ENCODE measurements at places on chromosomes 1 and 21.

DNA sequence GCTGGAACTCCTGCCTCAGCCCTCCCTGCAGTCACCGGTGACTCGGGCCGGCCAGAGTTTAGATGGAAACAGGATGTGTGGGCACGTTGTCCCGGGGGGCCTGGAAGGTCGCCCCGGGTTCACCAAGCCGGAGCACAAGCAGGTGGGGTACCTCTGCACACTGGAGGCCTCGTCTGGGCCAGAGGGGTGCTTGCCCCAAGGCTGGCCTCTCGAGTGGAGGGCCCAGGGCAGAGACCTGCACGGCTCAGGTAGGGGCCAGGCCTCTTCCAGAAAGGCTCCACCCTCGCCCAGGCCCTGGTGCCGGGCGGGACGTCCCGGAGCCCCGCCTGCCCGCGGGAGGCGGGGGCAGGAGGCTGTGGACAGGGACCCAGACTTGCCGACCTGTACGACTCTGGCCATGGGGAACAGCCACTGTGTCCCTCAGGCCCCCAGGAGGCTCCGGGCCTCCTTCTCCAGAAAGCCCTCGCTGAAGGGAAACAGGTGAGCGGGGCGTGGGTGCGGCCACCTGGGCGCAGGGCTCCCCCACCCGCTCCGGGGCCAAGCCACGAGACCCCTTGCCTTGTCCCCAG is at the start of gene PLEKHN1:
PLEKHN1 (plus strand) TSS at position 348 of the 569 bp plus-strand sequence; CDS start at position 398, 50 bp downstream.
- no peak for DNase-seq

GRCh38 chr1:91036894-91037829 is 15.3 kb upstream of the ZNF644 start:
- DNase-seq: no peak

DNA sequence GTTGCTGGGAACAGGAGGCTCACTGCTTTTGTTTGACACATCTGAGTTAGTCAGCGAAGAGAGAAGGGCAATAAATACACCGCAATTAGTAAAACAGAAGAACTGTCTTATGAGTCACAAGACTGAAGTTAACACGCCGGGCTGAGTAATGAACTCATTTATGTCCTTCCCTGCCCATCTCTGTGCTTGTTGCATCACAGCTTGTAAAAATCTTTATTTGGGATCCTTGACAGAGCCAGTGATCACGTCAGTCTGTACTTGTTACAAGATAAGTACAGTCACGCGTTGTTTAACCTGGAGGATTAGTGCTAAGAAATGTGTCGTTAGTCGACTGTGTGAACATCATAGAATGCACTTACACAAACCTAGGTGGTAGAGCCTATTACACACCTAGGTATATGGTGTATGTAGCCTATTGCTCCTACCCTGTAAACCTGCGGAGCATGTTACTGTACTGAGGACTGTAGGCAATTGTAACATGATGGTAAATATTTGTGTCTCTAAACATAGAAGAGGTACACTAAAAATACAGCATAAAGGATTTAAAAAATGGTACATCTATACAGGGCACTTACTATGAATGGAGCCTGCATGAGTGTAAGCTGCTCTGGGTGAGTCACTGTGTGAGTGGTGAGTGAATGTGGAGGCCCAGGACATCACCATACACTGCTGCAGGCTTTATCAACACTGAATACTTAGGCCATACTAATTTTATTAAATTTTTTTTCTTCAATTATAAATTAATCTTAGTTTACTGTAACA is 272.2 kb downstream of the TNR start:
- no peak for DNase-seq

DNA sequence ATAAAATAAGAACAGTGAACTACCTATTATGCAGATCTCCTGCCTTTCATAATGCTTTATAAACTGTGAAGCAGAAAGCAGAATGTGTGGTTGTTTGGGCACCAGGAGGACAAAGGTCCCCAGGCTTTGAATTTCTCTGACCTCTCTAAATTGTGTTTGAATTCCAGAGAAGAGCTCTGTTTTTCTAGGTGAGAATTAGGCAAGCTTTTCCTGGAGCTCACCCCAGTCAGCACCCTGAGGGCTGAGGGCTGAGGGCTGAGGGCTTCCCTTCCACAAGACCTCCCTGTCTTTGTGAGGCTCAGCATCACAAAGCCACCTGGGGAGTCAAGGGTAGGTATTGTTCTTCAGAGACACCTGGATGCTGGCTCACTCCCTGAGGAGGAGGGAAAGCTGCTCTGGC is 45.5 kb upstream of the LRIG2 start:
- DNase-seq: no peak

DNA sequence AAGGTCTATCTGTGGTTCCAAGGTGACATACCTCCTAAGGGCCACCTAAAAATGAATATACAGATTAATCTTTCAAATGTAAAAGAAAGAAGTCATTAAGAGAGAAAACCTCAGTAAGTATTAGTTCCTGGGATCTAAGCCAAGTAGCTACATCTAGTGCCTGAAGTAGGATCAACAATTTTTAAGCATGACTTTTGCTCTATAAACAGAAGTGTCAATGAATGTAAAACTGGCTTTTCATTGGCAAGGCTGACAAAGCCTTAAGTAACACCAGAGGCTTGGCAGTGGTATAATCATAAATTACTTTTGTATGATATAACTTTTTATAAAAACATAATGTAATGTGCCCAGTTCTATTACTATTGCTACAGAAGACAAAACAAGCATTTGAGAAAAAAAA is 12.2 kb upstream of the ACADM start:
- DNase-seq: no peak

DNA sequence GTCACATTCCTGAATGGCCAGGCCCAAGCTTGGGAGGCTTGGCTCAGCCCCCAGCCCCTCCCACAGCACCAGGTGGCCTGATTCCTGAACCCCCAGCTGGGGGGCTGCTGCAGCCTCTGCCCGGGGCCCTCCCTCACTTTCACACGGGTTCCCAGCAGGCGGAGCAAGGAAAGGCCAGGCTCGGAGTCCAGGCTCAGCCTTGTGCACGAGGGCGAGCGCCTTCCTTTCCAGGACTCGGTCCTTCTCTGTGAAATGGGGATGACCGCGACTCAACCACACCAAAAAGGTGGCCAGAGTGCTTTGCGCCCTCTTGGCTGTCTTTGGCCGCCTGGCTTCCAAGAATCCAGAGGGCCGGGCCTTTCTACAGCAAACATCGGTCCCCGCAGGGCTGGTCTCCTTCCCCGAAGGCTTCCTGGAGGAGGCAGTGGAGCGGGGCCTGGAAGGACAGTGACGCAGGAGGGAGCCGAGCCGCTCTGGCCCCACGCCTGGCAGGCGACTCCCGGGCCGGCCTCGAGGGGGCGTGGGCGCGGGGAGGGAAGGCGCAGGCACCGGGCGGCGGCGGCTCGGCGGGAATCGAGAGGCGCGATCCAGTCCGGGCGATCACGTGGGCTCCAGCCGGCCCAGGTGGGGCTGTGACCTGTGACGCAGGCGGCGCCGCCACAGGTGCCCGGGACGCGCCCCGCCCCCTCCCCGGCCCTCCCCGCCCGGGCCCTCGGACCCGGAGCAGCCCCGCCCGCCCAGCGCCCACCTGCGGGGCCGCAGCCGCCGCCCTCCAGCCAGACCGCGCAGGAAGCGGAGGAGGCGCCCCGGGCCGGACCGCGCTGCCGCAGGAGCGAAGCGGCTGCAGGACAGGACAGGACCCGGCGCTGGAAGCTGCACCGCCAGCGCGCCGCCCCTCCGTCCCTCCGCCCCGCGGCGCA is at the start of gene ARHGEF16:
ARHGEF16 (plus strand) TSS at position 775 of the 920 bp plus-strand sequence. CDS start 8,420 bp downstream, outside the sequence.
- peak; percentile 56 for DNase-seq

- DNase-seq: no peak
These were observed 134.9 kb downstream of the CLEC20A start for GRCh38 chr1:178361847-178362246.

DNA sequence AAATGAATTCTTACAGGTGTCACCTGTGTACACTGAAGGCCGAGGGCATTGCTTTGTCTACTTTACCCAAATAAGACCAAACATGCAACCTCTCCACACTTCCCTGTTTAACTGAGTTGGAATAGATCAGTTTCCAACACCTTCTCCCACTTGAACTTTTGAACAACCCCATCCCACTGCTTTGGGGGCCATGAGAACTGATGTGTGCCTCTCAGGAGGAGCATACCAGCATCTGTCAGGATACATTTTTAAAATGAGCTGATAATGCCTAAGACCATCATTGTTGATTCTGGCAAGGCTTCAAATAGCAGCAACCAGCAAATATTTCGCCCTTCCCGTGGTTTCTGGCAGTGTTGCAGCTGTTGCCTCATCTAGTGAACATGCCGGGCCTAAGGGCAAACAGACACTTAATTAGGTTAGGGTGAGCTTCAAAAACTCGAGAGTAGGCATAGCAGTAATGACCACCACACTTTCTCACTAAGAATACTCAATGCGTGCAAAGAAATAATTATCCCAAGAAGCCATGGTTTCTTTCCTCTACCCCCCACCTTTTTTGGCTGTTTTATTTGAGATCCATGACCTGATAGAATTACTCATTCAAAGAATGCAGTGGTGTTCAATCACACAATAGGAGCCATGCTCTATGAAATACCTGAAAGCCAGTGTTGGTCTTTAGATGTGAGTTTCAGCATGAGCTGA is 63.7 kb downstream of the MAP10 start:
- DNase-seq: no peak

GRCh38 chr1:29519788-29520110 is 283.4 kb downstream of the PTPRU start:
- DNase-seq: peak; percentile 23

DNA sequence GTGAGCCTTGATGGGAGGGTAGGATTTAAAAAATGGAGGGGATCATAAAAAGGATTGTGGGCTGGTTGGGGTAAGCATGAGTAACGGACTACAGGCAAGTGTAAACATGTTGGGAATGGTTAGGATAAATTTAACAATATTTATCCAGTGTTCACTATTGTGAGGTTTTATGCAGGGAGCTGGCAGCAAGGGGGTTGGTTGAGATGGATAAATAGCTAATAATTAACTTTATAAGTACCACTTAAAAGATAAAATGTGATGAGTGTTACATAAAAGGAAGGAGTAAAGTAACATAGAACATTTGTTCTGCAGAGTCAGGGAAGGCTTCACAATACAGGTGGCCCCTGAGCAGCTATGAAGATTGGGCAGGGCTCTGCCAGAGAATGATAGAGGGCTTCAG is 109.0 kb downstream of the NGF start:
- no peak for DNase-seq

- DNase-seq: no peak
These were observed 84.9 kb downstream of the CLEC20A start for GRCh38 chr1:178411756-178412399.

DNA sequence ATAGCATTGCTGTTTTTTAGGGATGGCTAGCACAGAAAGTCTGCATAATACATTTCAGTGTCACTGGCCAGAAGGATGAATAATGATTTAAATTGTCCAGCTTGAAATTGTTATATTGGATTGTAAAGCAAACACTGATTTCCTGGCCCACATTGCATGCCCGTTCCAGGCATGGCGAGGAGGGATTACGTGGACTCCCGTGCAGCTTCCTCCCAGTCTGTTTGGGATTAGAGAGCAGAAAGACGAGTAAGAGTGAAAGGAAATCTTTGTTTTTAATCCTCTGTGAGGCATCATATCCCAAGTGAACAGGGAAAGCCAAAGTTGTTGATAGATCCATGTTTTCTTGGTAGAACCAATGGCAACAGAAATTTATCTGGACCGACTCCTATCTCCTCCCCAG is 8.4 kb downstream of the TRIM58 start:
- DNase-seq: no peak

GRCh38 chr21:25560271-25560685 is 47.0 kb downstream of the MRPL39 start:
- DNase-seq: no peak

DNA sequence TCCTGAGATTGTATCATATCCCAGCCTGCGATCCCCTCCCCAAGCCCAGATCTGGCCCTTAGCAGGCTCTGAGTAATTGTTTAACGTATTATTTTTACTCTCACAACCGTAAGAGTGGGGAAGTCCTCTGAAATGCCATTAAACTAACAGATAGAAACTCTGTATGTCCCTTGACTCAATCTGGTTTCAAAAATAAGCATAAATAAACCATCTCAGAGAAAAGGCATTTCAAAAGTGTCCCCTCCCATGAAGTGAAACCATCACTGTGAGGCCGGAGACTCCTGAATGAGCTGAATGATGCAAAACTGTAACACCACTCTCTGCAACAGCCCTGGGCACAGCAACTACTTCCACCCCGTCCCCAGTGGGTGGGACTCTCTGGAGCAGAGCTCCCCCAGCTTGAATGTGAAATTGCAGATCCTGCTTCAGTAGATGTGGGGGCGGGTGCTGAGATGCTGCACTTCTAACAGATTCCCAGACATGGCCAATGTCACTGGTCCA is 104.1 kb downstream of the SYF2 start:
- no peak for DNase-seq

- peak; percentile 69 for DNase-seq
These were observed 2.0 kb downstream of the HES3 start for GRCh38 chr1:6245869-6246496.

GRCh38 chr21:27250366-27250765 is 283.5 kb upstream of the ADAMTS5 start:
- DNase-seq: no peak

- DNase-seq: no peak
These were observed 104.1 kb downstream of the CNIH3 start for GRCh38 chr1:224720216-224720615.

GRCh38 chr1:106956721-106957120 is 99.8 kb upstream of the PRMT6 start:
- no peak for DNase-seq

DNA sequence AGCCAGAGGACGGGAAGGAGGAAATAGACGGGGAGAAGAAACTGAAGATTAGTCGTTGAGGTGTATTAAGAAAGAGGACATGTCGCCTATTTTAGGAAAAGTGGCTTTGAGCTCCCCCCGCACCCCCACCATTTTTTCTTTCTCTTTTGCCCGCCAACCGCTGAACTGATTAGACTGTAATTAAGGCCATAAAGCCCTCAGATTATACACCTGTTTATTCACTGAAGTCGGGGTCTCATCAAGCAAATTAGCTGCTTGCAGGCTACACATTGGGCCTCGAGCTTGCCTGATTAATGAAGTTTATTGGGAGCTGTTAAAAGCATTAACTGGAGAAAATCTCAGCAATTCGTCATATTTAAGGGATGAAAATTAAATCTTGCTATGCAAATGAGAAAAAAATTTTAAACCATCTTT is 119.4 kb upstream of the RRP15 start:
- DNase-seq: no peak

- no peak for DNase-seq
These were observed 134.1 kb downstream of the PIGK start for GRCh38 chr1:77085109-77085508.
